ENCODE measurements at places on chromosomes 6 and 20.

DNA sequence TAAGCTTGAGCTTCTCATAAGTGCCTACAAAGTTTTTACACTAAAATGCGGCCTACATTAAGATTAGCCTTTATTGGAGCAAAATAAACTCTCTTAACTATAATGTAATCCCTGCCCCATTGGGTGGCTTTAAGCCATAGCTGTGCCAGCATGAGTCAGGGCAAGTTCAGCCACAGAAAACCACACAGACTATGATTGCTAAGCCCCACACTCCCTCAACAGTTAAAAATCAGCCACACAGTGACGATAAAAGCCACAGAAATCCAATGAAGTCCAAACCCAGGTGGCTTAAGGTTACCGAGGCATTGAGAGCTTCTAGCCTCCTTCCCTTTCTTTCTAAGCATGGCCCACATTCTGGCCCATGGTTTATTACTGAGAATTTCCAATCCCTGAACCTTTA, 61.6 kb downstream of the GRM1 start:
- DNase-seq: no peak

DNA sequence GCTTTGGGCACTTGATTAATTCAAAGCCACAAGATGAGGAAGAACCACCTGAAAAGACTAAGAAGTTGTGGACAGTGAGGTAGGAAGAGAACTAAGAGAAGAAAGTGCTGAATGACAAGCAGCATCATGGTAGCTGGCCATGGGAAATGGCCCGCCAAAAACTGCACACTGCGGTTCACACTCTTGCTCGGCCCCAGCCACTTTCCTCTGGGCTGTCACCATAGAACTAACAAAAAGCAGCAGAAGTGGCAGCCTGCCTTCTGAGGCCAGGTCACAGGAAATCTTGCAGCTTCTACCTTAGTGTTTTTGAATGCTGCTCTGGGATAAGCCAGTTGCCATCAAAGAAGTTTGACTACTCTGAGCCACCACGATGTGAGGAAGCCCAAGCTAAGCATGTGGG, 34.8 kb upstream of the ZNFX1 start:
- no peak for DNase-seq

DNA sequence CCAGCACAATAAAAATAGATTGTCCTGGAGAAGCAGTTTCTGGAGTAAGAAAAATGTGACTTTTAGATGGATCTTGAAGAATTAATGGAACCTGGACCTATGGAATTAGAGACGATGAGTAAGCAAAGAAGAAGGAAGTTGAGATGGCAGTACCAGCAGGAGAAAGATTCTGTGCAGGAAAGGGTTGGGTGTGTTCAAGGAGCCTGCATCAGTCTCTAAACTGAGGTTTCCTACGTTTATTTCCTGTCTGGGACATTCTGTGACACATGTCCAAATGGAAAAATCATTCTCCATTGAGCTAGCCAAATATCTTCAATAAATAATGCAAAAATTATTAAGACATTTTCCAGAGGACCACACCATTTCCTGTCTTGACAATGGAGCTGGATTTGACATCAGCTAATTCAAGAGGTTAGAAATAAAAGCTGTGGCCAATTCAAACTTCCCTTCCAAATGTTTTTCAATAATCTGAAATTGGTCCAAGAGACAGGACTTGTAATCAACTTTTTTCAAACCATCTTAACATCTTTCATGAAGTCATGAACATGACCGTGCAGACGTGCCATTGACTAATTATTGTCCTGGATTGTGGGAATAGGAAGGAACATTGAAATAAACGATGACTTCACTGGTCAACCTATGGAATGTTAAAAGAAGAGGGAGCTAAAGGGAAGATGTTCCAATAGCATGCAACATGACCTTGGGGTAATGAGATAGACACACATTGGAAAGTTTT, 198.3 kb downstream of the ZNF217 start:
- DNase-seq: no peak

DNA sequence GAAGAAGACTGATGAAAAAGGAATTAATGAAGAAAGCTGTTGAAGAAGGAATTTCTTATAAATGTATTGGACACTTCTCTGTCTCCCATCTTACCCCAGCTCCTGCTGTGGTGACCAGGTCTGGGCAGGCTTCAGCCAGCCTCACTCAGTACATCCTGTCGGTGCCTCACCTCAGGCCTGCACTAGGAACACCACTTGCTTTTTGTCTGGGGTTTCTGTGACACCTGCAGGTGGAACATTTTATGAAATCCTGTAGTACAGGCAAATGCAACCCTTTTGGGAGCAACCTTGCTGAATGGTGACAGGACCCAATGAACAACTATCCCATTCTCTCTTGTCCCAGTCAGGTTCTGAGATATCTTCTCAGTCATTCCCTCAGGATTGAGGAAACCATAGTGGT, 129.7 kb downstream of the PRDM13 start:
- no peak for DNase-seq

DNA sequence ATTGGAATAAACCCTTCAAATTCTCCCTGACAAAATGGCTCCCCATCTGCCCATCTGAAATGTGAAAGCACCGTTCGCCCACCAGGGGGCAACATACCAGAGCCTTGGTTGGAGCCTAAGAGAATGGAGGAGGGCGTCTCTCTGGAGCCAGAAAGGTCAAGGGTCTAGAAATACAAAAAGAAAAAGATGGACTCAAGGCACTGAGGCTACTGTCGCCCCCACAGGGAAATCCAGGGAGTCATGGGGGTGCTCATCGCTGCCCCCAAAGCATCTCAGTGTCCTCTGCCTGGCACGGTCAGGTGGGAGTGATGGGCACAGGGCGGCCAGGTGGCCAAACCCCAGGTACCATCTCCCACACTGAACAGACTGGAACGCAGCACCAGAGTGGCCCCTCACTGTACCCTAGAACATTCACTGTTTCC, 136.3 kb downstream of the ZMYND8 start:
- no peak for DNase-seq

DNA sequence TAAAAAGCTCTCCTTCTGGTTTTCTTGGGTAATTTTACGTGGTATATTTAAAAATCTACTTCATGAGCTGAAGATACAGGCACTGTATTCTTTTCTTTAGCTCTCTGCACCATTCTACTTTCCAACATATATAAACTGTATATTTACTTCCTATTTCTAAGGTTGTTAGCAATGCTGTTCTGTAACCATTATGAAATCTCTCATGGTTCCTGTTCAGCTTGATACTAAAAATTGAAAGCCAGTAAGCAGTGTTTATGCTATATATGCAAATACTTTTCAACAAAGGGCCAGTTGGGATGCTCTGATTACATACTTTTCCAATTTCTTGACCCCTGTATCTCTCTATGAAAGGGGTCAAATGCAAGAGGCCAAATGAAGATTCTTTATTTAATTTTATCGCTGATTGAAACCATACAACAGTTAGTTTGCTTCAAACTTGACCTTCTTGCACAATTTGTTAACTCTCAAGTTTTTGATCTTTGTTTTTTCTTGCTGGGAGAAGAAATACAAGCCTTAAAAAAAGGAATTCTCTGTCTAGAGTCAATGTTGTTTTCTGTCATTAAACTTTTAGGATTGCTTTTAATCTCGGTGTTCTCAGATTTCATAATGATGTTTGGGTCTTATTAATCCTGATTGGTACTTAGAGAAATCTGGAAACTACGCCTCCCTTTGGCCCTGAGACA, 223.2 kb downstream of the PRL start:
- DNase-seq: no peak

- DNase-seq: no peak
These were observed 297.5 kb upstream of the FERMT1 start for GRCh38 chr20:6420336-6420735.

GRCh38 chr6:157665180-157665579, 157.9 kb upstream of the SNX9 start:
- DNase-seq: no peak

DNA sequence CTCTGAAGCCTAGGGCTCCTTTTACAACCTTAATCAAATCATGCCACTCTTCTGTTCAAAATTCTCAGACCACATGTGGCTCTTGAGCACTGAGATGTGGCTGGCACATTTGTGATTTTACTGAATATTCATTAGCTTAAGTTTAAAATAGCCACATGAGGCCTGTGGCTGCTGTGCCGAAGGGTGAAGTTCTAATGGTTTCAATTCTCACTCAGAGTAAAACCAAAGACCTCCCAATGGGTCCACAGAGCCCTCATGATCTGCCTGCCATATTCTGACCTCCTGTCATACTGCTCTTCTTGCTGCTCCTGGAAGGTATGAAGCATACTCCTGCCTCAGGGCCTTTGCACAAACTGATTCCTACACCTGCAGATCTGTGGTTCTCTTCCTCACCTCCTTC, 7.8 kb upstream of the CST3 start:
- no peak for DNase-seq

GRCh38 chr6:97449444-97449966, 166.5 kb upstream of the MMS22L start:
- DNase-seq: no peak

DNA sequence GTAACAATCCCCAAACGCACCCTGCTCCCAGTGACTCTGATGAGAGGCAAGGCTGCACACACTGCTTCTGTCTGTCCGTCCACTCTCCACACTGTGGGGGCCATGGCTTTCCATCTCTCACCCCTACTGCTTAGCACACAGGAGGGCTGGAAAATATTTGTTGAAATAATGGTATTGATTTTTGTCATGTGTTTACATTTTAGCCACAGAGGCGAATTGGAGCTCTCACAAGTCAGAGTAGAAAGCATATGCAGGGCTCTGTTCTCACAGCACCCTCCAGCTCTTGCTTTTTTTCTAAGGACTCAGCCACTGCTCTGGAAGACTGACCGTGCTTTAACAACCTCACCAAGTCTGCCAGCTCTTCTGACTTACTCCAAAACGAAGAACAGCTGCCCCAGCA, 273.8 kb downstream of the GMDS start:
- no peak for DNase-seq

GRCh38 chr6:10522929-10523573, 1.9 kb downstream of the GCNT2 start:
- DNase-seq: no peak

Measured in AG04449 (cell line).